NCI-H774 (cell line): ENCODE measurements at places on chromosomes 6 and 20.

- no peak for DNase-seq
Measured at GRCh38 chr20:47465335-47466090, 36.2 kb upstream of the NCOA3 start.

DNA sequence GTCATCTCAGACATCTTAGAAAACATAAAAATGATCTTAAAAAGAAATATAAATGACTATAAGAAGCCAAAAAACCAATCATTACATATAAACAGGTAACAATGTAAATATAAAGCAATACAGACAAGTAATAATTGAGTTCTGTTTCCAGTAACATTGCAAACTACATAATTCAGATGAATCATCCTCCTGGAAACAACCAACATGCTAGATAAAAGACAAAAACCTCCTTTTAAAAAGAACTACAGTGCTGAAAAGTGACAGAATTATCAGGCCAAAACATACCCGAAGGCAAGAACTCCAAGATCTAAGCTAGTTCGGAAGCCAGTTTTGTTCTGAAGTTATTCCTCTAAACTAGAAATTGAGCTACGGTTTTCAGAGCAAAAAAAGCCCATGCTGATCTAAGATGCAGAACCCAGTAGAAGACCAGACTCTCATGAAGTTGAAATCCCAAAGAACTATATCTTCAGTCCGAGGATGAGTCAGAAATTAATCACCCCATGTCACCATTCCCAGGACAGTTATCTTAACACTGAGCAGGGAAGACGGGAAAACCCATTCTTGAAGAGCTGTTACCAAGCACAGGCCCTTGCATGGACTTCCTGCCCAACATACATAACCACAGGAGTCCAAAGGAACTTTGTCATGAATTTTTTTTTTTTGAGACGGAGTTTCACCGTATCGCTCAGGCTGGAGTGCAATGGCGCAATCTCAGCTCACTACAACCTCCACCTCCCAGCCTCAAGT lies 9.8 kb downstream of the PGM3 start:
- no peak for DNase-seq

DNA sequence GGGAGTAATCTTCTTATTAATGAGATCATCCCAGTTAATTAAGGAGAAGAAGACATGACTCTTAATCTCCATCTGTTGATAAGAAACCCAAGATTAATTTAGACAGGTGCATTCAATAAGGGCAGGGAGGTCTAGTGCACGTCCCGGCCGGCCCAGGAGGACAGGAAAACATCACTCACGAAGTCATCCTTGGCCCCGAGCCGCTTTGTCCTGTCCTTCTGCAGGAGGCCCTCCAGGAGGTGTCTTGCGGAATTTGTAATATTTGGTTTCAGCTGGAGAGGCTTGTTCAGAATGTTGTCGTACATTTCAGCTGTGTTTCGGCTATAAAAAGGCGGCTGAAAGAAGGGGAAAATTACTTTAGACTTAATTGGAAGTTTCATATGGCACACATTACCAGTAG lies 118.4 kb upstream of the SLC2A12 start:
- DNase-seq: no peak

DNA sequence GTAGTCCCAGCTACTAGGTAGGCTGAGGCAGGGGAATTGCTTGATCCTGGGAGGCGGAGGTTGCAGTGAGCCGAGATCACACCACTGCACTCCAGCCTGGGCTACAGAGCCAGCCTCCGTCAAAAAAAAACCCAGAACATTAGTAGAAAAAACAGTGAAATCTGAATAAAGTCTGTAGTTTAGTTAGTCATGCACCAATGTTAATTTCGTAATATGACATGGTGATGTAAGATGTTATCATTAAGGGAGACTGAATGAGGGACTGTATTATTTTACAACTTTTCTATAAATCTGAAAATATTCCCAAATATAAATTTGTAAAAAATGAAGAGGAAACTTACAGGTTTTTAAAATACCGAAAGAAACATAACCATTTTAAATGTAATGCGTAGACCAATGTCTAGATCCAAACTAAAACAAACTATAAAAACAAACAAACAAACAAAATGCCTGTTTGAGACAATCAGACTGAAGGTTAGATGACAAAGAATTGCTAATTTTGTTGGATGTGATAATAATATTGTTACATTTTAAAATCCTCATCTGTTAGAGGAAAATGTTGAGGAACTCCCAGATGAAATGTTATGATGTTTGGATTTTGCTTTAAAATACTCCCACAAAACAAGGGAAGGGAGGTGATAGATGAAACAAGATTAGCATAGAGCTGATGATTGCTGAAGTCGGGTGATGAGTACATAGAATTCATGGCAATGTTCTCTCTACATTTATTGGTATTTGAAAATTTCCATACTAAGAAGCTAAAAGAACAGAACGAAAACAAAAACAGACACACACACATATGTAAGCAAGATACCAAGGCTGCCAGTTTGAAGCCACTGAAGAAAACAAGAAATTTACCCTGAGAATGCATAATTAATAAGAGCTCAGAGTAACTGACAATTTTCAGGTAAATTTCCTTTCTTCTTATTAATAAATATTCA lies 1.8 kb downstream of the GSTA4 start:
- peak; percentile 2 for DNase-seq

- no peak for DNase-seq
Measured at GRCh38 chr6:93496548-93496947, 77.2 kb upstream of the EPHA7 start.

DNA sequence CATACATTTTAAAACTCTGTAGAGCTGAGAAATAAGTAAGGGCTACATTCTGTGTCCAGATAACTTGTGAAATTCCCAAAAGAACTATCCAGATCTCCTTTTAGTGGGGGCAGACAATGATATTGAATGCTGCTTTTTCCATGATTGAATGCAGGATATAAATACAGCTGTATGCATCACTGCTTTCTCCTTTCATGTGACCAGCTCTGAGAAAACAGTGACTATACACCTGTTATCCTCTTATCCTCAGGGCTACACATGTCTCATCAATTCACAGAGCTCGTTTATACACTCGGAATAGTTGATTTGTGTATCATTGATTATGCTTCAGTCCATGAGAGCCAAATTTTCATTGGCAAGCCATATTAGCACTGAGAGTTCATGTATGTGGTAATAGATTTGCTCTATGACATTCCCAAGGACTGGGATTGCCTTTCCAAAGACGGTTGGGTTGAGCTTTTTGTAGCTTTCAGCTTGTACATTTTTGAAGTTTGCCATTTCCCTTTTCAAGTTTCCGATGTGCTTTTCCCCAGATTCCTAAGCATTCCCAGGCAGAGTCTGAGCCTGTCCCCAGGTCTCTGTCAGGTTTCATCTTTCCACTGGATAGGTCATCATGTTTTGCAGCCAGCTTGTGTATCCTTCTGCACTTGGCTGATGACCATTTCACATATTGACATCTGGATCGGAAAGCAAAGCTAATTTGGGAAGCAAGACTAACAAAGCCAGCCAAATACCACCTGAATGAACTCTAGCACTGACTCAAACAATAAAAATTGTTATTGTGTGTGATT lies 97.7 kb downstream of the RFX6 start:
- DNase-seq: no peak

GRCh38 chr6:21352131-21352530 lies 241.4 kb upstream of the SOX4 start:
- DNase-seq: no peak

GRCh38 chr20:22562620-22563019 lies 21.8 kb downstream of the FOXA2 start:
- DNase-seq: no peak

DNA sequence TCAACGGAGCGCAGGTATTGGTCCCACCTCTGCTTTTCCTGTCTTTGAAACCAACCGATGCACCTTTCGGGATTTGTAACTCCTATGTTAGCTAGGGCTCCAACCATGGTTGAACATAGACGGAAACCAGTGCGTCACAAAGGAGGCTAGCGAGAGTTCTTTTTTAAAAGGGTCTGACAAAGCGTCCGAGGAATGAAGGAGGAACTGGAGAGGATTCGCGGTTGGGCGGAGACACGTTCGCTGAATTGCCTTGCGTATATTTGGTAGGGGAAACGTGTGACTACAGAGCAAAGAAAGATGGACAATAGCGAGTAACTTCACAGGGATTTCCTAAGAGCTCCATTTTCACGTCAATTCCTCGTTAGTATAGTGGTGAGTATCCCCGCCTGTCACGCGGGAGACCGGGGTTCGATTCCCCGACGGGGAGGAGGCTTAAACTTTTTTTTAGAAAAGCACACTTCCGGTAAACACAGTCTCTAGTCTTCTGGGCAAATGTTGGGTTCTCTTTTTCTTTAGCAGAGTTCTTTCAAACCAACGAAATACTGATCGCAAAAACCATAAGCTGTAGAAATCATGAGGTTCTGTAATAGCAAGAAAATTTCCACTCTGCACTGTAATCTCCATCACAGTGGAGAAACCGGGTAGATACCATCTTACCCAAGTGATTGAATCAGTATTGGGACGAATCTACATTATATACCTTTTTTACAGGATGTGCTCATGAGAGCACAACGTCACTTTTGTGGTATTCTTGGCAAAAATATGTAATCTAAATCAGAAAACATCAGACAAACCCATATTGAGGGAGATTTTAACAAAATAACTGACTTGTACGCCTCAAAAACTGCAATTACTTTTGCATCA lies 6.6 kb upstream of the ZNF184 start:
- peak; percentile 77 for DNase-seq

- no peak for DNase-seq
Measured at GRCh38 chr6:160227038-160227768, 31.4 kb downstream of the SLC22A2 start.

GRCh38 chr20:20872428-20872827 lies 160.0 kb upstream of the RALGAPA2 start:
- no peak for DNase-seq

GRCh38 chr20:36384022-36384619 lies 78.0 kb downstream of the DLGAP4 start:
- no peak for DNase-seq

- DNase-seq: no peak
Measured at GRCh38 chr20:20553541-20553940, 158.9 kb downstream of the RALGAPA2 start.

- peak; percentile 83 for DNase-seq
Measured at GRCh38 chr6:113596387-113597230, 260.5 kb upstream of the MARCKS start.

- DNase-seq: no peak
Measured at GRCh38 chr20:56945057-56945456, 316.0 kb downstream of the TFAP2C start.

GRCh38 chr6:96704713-96705112 lies 132.6 kb downstream of the GPR63 start:
- DNase-seq: no peak

DNA sequence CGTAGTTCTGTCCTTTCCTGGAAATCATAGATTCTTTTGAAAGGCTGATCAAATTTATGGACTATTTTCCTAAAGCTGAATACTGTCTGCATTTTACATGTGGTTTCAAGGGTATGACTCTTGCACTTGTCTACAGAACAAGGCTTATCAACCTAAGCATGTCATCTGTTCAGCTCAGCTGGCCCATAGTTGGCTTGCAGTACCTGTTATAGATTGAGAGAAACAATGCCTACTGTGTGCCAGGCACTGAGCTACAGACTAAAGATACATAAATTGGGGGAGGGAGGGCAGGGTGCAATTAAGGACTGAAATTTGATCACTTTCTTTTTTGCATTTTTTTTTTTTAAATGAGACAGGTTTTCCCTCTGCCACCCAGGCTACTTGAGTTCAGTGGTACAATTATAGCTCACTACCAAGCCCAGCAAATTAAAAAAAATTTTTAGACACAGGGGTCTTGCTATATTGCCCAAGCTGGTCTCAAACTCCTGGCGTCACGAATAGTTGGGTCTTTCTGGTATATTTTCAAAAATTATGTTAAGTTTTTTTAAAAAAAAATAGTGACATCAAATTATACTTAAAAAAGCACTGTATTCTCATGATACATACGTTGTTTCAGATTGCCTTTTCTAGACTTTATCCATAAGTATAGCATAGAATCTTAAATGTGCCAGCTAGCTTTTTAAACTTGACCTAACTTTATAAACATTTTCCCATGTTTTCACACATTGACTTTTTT lies 52.2 kb downstream of the RREB1 start:
- DNase-seq: no peak

DNA sequence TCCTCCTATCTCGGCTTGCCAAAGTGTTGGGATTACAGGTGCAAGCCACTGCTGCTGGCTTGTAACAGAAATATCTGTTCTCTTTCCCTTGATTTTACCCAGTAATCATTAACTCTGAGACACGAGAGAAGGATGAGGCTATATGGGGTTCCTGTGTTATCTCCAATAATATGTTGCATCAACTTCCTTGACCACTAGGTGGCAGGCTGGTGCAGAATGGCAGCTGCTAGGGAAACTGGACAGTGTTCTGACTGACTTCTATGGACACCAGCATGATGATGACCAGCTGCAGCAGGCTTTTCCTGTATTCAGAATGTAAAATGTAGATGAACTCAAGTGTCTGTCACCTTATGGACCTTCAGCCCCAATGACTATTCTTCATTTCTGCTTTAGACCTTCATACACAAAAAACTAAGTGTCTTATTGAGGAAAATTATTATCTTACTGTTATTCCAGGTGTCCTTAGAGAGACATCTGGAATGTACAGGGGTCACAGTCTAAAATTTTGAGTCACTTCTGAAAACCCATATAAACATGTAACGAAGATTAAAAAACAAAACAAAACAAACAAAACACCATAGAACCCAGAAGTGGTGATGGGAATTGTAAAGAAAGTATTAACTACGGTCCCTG lies 20.4 kb upstream of the CD109 start:
- peak; percentile 77 for DNase-seq

DNA sequence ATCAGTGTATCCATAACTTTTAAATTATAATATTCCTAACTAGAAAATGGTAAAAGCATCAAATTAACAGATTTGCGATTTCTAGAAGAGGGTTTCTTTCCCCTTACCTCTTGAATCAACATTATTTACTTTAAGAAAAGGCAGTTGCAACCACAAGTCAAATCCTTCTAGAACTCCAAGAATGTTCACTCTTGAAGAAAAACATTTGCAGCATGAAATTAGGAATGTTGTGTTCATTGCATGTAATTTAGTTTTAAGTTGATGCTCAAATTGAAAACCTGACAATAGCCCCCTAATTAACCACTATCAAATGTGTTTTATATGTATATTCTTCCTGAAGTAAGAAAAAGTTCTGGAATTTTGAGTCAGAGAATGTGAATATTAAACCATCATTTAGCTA lies 2.3 kb upstream of the REV3L start:
- no peak for DNase-seq

GRCh38 chr6:142810952-142811514 lies 133.9 kb downstream of the HIVEP2 start:
- DNase-seq: no peak

GRCh38 chr6:16493802-16494201 lies 255.4 kb downstream of the GMPR start:
- no peak for DNase-seq

GRCh38 chr6:165804331-165805066 lies 141.5 kb upstream of the PDE10A start:
- no peak for DNase-seq

- DNase-seq: no peak
Measured at GRCh38 chr20:11549172-11550103, 368.3 kb upstream of the BTBD3 start.

GRCh38 chr20:25054096-25054820 lies 3.7 kb downstream of the ACSS1 start:
- DNase-seq: no peak

- DNase-seq: no peak
Measured at GRCh38 chr20:440148-440547, 22.2 kb downstream of the TBC1D20 start.
